Stimulated activated naive CD4-positive, alpha-beta T cell (primary cell): ENCODE measurements at places on chromosomes 4 and X.

DNA sequence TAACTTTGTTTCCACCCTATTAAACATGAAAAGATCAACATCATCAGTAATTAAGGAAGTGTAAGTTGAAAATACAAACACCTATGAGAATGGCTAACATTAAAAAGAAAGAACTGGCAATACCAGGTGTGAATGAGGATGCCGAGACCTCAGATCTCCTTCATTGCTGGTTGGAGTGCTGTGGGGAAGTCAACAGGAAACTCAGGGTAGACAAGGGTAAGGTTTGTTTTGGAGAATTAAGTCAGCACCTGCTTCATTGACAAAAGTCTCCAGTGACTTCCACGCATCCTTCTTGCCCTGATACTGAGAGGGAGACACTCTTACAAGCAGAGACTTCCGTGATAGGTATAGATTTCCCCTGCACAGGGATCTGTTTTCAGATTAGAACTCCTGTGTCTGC, 106.1 kb downstream of the IRF2 start:
- no peak for DNase-seq

DNA sequence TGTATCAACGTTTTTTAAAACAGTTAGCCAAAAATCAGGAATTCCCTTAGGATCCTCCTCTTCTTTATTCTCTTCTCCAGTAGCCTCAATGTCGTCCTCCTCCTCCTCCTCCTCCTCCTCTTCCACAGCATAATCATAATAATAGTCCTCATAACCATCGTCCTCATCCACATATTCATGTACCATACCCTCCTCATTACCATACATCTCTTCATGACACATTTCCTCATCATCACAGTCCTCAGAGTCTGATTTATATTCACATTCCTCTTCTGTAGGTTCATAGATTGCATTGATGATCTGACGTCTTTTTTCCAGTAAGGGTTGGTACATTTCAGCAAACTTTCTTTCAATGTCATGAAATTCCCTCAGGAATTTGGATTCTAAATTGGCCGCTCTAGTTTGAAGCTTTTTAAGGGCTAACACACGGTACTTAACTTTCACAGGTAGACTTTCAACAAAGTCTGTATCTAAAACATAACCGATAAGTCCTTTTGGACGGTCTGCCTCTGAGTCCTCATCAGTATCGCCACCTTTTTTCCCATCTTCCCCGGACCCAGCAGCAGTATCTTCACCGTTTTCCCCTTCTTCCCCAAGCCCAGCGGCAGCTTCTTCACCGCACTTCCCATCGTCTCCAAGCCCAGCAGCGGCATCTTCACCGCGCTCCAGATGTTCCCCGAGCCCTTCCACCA, 771 bp downstream of the NAP1L2 start:
- no peak for DNase-seq

DNA sequence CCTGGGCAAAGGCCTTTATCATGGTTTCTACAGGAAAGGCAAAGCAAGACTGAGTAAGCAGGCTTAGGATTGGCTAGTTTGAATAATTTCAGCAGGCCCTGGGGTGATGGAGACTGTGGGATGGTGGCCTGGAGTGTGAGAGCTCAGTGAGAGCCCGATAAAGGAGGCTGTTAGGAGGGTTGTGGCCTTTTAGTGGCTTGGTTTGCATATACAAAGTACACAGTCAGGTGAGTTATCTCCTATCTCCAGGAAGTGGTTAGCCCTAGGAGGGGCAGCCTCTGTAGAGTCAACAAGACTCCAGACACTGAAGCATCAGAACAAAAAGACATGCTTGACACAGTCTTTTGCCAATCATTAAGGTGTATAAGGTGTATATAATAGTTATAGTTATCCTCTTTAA, 157.2 kb downstream of the CFAP299 start:
- DNase-seq = peak; percentile 81

- no peak for DNase-seq
Observed at GRCh38 chr4:173530326-173531085, 477 bp upstream of the HAND2 start.

GRCh38 chrX:132853040-132853439, 105.4 kb downstream of the HS6ST2 start:
- DNase-seq = no peak

- DNase-seq = no peak
Observed at GRCh38 chrX:154058214-154058997, 38.7 kb upstream of the IRAK1 start.

DNA sequence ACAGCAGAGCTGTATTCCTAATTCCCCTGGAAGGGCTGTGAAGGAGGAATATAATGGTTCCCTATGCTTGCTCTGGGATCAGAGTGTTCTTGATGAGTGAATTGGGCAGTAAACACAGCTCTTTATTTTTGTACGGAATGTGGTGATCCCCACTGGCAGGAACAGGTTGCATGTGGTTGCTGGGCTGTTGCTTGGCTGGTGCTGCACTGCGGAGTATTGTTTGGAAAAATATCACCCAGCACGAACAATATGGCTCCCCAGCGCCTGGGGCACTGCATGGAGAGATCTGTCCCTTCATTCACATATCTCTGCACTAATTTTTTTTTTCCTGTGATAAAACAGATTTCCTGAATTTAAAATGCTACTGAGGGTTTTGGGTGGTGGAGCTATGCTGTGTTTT, 119.7 kb downstream of the MGST2 start:
- DNase-seq = no peak

DNA sequence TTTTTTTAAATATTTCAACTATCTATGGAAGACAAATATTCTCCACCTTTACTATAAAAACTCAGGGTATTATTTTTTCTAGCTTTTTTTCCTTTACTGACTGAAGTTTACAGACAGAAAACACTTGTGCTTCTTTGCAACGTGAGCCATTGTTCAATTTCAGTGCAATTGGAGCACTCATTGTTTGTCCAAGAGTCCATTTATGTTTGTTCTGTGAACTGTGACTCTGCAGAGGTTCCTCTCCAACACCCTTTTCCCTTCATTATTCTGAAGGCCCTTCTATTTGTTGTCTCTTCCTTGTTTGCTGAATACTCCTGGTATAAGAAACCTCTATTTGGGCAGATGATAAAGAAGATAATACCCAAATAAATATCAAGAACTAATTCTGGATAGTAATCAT, 37.4 kb downstream of the DAPP1 start:
- no peak for DNase-seq

GRCh38 chr4:3192827-3193226, 56.1 kb upstream of the MSANTD1 start:
- DNase-seq = no peak

DNA sequence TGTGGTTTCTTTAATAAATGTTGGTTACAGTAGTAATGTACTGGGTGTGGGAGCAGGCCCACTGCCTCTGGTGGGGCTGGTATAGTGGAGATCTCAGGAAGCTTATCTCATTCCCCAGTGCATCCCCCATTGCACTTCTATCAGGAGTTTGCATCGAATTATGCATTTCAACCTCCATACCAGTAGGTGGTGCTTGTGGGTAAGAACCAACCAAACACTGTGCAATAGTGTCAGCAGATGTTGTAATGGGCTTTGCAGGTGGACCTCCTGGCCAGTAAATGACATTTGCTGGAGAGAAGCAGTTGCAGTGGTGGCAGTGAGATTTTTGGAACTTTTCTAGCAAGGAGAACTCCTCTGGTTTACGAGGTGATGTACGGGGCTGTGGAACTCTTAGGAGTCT, 150.6 kb downstream of the POU3F4 start:
- no peak for DNase-seq

GRCh38 chrX:1903236-1903935, 288.5 kb downstream of the ASMT start:
- no peak for DNase-seq

DNA sequence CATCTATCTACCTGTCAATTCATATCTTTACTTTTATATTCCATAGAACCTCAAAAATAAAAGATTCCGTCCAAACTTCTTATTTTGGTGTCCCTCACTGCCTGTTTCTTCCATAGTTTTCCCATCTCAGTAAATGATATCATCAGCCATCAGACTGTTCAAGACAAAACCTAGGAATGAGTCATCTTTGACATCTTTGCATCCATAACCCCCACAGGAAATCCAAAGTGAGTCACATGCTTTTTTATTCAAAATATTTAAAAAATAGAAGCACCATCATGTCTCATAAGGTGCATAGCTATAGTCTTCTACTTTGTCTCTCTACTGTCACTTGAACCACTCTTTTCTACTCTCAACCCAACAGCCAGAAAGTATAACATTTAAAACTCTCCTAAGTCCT, 29.9 kb upstream of the CXXC4 start:
- no peak for DNase-seq

DNA sequence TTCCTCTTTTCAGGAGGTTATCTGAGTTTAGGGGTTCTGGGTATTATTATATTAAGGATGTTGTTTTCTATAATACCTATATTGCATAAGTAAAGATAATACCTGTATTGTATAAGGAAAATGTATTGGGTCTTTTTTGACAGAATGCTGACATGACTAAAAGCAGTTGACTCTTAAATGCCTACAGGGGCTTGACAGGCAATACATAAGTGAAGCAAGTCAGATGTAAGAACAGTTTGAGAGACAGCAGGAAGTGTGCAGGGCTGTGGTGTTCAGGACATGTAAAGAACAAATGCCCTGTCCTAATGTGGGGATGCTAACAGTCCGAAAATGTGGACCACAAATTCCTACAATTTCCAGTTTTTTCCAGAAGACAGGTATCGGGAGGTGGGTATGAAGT, 30.2 kb upstream of the NDST3 start:
- no peak for DNase-seq

- DNase-seq = no peak
Observed at GRCh38 chr4:108531461-108531860, 88.9 kb upstream of the RPL34 start.

GRCh38 chr4:84502955-84503373, 3.9 kb upstream of the NKX6-1 start:
- DNase-seq = no peak

- no peak for DNase-seq
Observed at GRCh38 chr4:113893546-113893945, 85.9 kb downstream of the ARSJ start.

- DNase-seq = no peak
Observed at GRCh38 chr4:77336411-77337142, 179.6 kb downstream of the CCNG2 start.

GRCh38 chrX:41922431-41923151, 763 bp downstream of the CASK start:
- no peak for DNase-seq

DNA sequence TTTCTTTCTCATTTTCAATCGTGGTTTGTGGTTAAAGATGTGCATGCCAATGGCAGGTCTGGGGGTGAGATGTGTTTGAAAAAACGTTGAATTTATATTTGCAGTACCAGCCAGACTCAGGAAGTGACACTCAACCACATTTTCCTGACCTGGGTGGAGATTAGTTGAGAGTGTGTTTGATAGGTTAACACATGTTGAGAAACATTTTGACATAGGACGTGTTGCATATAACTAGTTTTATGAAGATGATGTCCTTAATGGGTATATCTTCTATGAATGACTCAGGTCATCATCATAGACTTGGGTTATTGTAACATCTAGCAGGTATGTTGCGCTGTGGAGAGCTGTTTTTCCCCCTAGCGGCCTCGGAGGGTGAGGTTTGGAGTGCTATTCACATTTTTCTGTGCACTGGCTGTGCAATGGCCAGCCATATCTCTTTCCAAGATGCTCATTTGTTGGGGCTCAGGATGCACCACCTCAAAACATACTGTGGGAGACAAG, 21.7 kb upstream of the CD38 start:
- peak; percentile 80 for DNase-seq

DNA sequence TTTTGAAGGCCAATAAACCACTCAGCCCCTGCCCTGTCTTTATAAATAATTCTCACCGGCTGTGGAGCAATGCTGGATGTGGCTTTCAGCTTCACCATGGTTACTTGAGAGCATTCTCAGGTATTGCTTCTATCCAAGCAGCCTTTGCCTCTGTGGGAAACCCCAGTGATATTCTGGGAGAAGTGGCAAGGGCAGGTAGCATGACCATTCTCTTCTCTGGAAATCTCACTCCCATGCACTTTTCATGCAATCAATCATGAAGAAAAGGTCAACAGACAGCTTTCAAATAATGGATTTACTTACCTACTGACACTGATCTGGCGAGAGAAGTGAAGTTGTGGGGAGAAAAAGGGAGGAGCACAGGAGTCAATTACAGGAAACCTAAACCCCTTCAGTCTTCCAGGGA, 49.5 kb downstream of the UNC5C start:
- no peak for DNase-seq

GRCh38 chr4:98601708-98602107, 56.7 kb downstream of the TSPAN5 start:
- DNase-seq = no peak

- DNase-seq = no peak
Observed at GRCh38 chrX:10239611-10240064, 82.9 kb downstream of the CLCN4 start.

GRCh38 chr4:100118181-100118580, 72.1 kb downstream of the DDIT4L start:
- no peak for DNase-seq

- DNase-seq = no peak
Observed at GRCh38 chr4:173167758-173168395, 734 bp upstream of the GALNT7 start.

DNA sequence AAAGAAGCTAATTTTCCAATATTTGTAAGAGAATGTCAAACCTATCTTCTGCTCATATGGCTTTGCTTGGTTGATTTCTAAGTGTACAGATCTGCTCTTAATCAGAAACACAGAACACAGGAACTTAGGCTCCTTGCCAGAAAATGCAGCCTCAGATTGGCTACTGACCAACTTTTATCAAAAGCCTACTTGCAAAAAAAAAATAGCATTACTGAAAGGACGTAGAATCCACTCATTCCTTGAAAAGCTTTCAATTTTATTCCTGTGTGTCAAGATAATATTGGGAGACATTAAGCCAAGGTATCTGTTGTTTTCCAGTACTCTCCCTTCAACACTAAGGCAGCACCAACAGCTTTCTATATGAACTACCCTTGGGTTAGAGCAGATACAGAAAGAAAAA, 127.6 kb upstream of the INTU start:
- no peak for DNase-seq

GRCh38 chr4:41305476-41305875, 48.7 kb downstream of the UCHL1 start:
- no peak for DNase-seq

DNA sequence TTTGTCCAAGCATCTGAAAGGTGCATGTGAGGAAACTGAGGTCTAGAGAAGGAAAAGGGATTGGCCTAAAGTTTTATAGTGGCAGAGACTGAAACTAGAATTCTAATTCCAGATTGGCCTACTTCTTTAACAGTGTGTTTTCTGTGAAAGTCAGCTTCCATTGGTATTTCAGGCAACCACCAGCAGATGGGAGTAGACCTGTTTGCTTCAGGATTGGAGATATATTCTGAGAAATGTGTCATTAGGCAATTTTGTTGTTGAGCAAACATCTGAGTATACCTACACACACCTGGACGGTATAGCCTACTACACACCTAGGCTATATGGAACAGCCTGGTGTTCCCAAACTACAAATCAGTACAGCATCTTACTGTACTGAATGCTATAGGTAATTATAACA, 207.3 kb upstream of the RADX start:
- DNase-seq = no peak
